Lower leg skin (tissue), 4 donors: ENCODE measurements at places on chromosomes 12 and 14.

DNA sequence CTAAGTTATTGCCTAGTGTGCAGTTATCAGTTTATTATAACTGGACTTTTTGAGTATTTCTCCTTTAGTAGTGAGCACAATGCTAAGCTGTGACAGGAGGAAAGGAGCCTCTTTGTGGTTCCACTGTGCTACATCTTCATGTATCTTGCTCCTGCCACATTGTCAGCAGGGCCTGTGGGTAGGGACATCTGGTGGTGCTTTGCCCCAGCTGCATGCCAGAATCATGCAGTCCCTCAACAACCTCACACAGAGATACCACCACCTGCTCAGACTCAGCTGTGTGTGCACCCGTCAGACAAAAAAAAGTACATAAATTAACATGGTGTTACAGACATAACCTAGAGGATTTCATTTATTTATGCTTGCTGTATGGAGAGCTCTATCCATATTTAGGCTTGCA, 51.1 kb downstream of the MIS18BP1 start:
- DNase-seq: no peak

GRCh38 chr12:69502345-69503081, 32.3 kb downstream of the FRS2 start:
- no peak for DNase-seq

DNA sequence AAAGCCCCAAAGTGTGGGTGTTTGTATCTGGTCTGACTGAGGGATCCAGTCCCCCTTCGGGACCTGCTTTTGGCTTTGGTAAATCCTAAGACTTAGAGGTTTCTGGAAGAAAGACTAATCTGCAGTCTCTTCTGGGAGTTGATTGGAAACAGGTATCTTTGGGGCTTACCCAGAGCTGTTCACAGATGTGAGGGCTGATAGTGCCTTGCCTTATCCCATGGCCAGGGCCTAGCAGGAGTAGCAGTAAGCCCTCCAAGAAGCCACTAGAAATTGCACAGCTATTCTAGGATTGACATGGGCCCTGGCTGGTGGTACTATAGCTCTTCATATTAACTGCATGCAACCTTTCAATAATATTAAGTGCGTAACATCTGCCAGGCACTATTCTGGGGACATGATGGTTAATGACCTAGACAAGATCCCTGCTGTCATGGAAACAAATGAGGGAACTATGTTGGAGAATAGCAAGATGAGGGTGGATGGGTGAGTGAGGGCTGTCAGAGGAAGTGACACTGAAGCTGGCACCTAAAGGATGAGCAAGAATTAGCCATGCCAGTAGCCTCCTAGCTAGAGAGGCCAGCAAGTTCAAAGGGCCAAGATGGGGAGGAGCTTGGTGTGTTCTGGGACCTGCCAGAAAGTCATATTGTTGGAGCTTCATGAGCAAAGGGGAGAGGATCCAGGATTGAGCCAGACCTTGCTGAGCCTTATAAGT, 71.7 kb downstream of the CRADD start:
- no peak for DNase-seq

GRCh38 chr14:75562089-75562488, 16.3 kb upstream of the FLVCR2 start:
- DNase-seq: no peak

DNA sequence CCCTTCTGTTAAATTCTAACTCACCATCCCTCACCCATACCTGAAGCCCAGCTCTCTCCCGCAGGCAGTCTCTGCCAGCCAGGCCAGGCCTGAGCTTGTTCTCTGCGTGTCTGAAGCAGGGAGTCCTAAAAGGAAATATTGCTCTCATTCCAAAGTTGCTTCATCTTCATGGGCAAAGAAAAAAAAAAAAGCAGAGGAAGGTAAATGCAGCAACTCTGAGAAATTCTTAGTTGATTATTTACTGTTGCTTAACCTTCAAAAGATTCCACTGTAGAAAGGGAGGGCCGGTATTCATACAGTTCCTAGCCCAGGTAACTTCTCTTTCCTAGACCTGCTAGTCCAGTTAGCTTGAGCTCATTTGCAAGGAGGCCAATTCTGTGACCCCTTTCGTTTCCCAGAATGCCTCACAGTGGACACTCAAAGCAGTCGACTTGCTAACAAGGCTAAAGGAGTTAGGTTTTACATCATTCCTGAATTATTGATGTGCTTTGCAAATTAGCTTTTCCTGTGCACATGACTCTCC, 193.5 kb upstream of the EEA1 start:
- DNase-seq: no peak
